Stimulated activated naive CD8-positive, alpha-beta T cell treated with anti-CD3 and anti-CD28 coated beads, Interleukin-15, amount 100 ng/mL, for 72 hours (primary cell): ENCODE measurements at places on chromosomes 3 and 15.

GRCh38 chr3:19105826-19106225 lies 42.5 kb upstream of the KCNH8 start:
- no peak for DNase-seq

- no peak for DNase-seq
Observed at GRCh38 chr3:84567796-84568195, 391.0 kb upstream of the CADM2 start.

DNA sequence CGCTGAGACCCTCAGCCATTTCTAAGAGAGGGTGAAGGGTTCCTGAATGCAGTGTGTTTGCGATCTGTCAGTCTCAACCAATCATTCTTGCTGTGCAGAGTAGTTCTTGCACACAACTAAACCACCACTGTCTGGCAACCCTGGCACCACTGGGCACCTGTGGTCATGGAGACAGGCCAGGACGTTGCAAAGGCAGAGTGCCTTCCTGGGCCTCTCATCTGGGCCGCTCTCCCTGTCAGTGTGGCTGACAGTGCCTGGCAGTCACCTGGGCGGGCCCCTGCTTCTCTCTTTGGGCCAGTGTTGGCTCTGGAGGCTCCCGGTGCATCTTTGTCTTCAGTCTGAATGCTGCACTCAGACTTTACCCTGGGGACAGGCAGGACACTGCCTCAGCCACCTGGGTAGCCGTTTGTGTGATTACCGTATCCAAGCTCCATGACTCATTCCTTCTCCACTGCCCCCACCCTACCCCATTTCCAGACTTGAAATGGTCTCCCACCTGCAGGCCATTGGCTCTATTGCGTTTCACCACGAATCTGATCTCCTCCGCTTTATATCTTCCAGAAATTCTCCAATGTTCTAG lies 104.6 kb upstream of the KLF13 start:
- no peak for DNase-seq

DNA sequence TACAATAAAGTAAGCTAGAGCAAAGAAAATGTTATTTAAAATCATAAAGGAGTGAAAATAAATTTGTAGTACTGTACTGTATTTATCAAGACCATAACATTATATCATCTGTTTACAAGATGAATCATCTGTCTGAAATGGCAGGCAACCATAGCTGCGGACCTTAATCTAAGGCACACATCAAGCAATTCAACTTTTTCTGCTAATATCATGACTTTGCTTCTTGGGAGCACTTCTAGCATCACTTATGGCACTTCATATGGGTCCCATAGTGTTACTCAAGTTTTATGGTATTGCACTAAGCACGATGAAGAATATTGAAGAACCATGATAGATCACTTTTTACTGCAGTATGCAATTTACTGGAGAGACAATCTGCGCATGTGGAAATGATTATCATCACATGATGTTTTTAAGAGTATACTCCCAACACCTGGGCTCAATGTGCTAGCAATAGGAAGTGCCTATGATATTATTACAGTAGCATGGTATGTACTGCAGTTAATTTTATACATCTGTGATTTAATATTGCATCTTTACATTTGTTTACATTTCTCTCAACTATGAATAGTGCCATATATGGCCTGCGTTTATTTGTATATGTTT lies 137.7 kb upstream of the NECTIN3 start:
- DNase-seq = no peak

DNA sequence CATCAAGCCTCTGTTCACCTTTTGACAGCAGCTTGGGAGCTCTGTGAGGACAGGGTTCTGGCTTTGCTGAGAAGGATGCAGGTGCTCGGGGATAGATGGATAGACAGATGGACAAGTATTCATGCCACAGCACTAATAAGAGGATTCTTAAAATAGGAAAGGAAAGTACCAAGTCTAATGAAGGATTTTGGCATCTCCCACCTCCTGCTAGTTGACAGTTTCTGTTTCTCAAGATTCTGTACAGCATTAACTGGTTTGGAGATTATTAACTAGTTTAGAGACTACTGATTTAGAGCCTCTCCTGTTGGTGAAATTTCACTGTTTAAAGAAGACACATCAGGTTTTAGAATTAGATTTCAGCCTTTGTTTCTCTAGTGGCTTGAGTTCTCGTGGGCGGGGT lies 152.3 kb downstream of the CACNA1D start:
- DNase-seq = no peak

DNA sequence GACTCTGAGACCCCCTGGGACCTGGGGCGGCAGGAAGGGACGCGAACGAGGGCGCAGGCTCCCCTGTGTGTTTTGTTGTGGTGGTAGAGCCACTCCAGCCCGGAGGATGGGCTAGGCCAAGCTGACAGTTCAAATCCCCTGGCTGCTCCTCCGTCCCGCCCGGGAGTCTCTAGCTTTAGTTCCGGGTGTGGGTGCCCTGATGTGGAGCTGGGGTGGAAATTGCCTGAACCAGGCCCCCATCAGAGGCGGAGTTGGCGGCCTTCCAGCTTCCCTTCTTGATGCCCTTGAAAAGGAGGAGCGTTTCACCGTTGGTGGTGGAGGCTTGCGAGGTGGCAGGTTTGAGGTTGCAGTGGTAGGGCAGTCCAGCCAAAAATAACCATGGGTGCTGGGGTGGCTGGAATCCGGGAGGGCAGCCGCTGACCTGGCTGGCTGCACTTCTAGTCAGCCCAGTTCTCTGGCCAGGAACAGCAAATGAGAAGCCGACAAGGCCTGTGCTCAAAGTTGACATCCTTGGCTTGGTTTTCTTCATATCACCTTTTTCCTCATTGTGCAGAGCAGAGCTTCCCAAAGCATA lies 817 bp downstream of the CLK3 start:
- peak; percentile 61 for DNase-seq

DNA sequence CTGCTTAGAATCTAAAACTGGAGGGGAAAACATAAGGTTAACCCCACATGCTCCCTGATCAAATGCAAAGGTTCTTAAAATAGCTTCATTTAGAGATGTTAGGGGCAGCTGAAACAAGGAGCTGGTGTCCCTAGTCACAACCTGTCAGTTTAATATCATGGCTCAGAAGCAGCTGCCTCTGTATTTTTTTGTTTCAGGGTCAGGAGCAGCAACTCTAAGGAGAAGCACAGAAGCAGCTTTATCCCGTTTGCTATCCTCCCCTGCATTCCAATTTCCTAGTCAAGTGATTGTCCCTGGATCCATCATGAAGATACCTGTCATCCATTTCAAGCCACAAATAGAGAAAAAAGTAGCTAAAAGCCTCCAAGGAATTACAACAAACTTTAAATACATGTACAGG lies 4.1 kb downstream of the FILIP1L start:
- no peak for DNase-seq

DNA sequence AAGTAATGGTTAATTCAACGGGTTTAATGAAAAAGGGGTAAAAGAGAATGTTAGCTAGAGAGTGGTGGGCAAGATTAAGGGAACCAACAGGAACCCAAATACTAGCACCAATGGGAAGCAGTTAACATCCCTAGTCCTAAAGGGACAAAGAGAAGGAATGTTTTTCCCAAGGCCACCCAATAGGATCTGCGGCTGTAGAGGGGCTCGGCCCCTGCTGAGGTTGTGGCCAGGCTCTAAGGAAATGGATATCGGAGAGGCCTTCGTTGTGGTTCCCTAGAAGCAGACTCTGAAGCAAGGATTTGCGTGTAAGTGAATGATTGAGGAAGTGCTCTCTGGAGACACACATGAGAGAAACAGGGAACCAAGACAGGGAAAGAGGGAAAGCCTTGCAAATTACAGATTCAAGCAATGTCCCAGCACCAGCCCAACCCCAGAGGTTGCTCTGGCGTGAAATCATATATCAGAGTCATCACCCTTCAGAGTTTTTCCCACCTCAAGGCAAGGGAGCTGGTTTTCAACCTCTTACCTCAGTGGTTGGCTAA lies 83.6 kb upstream of the TNIK start:
- DNase-seq = no peak

DNA sequence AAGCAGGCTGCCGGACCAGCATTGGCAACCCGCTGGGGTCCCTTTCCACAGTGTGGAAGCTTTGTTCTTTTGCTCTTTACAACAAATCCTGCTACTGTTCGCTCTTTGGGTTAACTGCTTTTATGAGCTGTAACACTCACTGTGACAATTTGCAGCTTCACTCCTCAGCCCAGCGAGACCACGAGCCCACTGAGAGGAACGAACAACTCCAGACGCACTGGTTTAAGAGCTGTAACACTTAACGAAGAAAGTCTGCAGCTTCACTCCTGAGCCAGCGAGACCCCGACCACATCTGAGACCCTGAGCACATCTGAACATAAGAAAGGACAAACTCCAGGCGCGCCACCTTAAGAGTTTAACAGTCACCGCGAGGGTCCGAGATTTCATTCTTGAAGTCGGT lies 10.7 kb upstream of the CCR4 start:
- no peak for DNase-seq

- DNase-seq = no peak
Observed at GRCh38 chr15:100721758-100722550, 119.6 kb downstream of the ASB7 start.

DNA sequence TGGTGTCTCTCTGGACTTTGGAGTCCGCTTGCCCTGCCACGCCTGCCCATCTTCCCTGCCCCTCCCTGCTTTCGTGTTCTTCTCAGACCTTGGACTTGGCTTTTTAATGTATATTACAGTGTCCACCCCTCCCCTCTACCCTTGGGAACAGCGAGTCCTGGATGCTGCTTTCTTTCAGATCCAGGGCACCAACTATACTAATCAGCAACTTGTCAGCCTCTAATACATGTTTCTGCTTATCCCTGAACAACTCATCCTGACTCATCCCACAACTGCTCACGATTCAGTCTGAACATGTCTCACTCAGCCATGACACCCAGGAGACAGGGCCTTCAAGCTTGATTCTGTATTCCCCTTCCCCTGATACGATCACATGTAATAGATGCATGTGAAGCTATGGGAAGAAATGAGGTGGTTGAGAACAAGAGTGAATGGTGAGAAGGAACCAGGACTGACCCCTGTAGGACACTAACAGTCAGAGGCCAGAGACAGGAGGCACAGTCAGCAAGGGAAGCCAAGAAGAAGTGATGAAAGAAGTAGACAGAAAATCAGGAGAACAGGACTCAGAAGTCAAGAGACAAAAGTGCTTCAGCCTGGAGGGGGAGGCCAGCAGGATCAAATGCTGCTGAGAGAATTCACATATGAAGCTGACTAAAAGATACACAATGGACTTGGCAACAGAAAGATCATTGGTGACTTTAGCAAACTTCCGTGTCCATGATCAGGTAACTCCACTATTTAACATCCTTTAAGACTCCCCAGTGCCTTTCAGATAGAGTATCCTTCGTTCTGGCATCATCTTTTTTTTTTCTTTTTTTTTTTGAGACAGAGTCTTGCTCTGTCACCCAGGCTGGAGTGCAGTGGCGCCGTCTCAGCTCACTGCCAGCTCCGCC lies 35.4 kb downstream of the BCL2L10 start:
- DNase-seq = no peak
